ENCODE measurements at places on chromosomes 3 and 15. TPM values are rescaled to one million over a fixed set of nuclear protein-coding genes. Genes with fewer than 3 reads are reported as not detected.

The MST1R gene
- total RNA-seq, result 0.79 TPM

The FGF12 gene
- not detected for total RNA-seq

The HYAL2 gene
- total RNA-seq, result 4.1 TPM

The IGDCC3 gene
- not detected for total RNA-seq

- DNase-seq, result peak; percentile 73
These were observed 187.1 kb downstream of the PDE8A start for GRCh38 chr15:85168642-85169173.

DNA sequence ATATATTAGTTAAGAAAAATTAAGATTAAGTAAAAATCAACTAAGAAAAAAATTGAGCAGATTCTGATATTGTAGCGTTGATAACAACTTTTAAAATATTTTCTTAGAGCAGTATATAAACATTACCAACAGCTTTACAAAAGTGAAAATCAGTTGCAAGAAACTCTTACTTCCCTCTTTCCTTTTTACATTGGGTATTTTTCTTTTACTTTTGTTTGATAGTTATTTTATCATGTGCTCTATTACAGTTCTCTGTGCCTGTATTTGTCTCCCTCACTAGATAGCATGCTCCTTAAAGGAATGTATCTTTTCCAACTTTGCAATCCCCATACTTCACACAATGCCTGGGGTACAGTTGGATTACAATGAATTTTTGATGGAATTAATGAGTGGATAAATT is 87.5 kb upstream of the P3H2 start:
- DNase-seq, result no peak

- no peak for DNase-seq
These were observed 13.5 kb downstream of the MRPS11 start for GRCh38 chr15:88480981-88481380.

DNA sequence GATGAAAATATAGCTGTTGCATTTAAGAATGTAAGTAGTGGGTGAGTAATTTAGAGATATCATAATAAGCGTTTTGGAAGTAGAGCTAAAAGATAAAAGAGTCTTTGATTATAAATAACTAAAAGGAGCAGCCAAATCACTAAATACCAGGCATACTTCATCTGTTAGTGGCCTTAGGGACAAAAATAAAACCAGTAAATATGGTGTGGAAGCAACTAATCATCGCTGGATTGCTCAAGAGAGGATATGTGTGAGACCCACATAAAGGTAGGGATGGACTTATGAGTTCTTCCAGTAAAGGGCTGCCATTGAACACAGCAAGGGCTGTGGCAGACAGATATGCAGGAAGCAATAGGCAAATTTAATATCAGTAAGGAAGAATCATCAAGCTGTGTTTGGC is 356.2 kb downstream of the CNTN4 start:
- DNase-seq, result no peak

GRCh38 chr15:71182522-71182921 is 67.3 kb downstream of the THSD4 start:
- DNase-seq, result no peak

DNA sequence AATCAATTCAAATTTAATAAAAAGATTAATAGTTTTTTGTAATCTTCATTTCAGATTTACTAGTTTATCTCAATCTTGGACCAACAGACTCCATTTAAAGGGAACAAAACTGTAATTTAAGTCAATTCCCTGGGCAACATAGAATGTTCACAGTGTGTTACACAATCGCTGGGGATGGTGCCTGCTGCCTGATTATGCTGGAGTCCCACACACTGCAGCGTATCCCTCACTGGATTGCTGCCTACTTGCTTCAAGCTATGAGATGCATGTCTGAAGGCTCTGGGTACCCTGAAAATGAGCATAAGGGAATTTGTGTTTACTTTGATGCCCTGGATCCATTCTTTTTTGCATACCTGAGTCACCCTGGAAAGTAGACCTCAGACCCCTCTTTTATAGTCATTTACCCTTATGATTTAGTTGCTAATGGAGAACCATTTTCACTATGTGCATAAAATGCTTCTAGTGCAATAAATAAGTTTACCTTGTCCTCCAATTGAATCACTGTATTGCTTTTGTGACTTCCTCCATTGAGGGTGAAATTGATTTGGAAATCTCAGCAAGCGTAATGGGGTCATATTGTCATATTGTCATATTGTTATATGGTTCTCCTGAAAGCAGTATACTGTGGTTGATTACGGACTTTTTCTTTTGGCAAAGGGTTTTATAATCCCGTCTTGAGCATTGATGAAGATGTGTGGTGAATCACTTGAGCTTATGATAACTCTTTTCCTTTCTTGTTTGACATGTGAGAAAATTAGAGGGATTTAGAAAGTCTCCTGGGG is 35.9 kb downstream of the ITPR1 start:
- DNase-seq, result no peak

DNA sequence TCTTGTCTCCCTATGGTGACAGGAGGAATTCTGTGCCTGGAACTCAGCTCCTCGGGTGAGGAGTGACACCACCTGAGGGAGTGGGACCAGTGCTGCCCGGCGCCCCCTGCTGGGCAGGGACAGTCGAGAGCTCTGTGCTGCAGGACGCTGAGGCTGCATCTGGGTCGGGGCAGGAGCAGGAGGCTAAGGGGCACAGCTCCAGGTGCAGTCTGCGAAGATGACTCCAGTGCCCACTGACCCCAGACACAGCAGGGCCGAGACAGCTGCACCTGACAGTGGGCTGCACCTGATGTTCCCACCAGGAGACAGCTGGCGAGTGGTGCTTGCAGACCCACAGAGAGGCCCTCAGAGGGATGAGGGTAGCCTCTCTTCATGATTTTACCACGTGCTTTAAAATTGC is 152.9 kb downstream of the ATP10A start:
- peak; percentile 61 for DNase-seq

DNA sequence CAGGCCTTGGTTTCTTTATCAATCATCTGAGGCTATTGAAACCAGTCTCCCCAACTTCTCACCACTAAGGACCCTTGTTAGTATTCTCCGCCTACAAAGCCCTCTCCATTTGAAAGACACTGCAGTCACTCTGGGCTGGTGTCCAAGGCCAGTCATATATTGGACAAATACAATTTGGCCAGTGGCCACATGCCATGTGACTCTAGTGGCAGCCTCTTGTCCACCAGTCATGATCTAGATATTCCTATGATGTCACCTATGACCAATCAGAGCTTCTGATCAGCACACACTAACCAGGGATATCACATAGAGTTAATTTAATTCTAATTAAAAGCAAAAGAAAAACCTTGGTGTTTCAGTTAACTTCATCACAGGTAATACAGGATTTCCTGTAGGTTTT is 68.2 kb downstream of the RAB11A start:
- no peak for DNase-seq

GRCh38 chr15:79432345-79433275 is 474 bp downstream of the MINAR1 start:
- DNase-seq, result no peak

- no peak for DNase-seq
These were observed 15.2 kb downstream of the GABRA5 start for GRCh38 chr15:26882112-26882511.

DNA sequence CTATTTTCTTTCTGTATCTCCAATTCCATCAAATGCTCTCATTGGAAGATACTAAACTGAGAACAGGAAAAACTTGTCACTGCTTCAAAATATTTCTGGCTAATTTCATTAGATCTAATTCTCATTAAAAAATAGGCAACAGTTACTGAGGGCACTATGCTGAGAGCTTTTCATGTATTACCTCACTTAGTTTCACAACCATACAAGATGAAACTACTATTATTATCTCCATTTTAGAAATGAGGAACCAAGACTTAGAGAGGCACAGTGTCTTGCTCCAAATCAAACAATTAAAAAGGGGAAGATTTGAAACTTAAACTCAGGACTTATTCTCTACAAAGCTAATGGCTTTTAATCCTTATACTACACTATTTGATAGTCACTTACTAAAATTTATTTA is 7.2 kb upstream of the OTOL1 start:
- no peak for DNase-seq

DNA sequence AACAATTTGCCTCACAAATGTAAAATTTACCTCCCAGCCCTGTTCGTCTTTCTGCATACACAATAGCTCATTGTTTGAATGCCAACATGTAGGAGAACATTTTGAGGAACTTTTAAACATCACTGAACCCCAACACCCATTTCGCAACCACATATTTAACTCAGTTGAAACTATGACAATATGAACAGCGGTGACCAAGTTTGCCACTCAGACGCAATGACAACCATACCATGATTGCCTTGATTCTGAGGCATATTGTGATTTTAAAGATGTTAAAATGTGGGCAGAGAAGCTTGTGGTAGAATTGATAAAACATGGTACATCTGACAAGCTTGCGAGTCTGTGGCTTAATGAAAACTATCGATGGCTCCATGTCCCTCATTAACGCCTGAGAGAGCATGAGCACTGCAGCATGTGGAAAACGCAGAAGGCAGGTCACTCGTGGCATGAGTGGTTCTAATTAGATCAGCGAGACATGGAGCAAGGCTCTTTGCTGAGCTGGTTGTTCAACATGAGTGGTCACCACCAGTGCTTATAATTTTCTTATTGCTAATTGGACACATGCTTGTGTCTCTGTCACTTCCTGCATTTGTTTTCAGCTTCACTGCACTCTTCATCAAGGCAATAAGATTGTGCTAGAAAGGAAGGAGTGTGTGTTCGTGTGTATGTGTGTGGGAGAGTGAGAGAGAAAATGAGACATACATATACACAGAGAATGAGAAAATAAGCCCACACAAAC is 116.8 kb downstream of the CHST2 start:
- no peak for DNase-seq
